ENCODE measurements at places on chromosomes 1 and 21.

- no peak for DNase-seq
Observed at GRCh38 chr1:180229483-180230415, at the start of gene LHX4. TSS of gene LHX4 (plus strand) at chr1:180230264. CDS start at chr1:180230530, 266 bp downstream.

GRCh38 chr1:64575881-64576676 lies 106.2 kb downstream of the CACHD1 start:
- no peak for DNase-seq

DNA sequence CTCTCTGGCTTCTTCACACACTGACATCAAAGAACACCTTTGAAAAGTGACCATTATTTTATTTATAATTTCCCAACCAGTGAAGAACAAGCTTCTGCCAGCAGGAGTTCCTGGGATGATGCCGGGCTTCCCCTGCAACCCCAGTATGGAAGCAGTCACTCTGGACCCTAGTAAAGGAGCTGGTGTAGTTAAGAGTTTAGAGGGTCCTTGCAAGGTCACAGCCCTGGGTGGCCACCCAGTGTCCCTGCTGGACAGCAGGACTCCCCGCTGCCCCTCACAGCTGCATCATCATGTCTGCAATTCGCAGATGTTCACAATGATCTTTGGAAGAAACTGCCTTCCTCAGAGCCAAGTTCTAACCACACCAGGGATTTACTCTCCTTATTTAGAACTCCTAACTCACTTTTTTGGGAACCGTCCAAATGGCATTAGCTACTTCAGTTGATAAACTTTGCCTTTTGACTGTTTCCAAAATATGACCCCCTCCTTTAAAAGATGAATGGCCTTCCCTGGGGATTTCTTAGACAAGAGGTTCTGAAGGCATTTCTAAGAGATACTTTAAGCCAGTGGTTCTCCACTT lies 90.6 kb downstream of the HIVEP3 start:
- no peak for DNase-seq

- DNase-seq: no peak
Observed at GRCh38 chr1:97042551-97042950, 321.0 kb downstream of the PTBP2 start.

DNA sequence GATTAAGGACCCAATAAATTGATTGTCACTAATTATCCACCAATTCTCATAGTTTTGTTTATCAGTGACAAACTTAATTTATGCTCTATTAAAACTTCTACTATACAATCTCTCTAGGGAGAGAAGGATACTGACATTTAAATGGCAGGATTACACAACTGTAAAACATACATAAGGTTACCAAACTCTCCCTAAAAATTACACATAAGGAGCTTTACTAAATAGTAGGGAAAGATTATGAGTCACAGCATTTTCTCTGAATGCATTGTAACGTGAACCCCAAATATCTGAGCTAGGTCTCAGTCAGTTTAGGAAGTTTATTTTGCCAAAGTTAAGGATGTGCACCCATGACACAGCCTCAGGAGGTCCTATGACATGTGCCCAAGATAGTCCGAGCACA lies 2140.6 kb downstream of the NCAM2 start:
- DNase-seq: no peak

DNA sequence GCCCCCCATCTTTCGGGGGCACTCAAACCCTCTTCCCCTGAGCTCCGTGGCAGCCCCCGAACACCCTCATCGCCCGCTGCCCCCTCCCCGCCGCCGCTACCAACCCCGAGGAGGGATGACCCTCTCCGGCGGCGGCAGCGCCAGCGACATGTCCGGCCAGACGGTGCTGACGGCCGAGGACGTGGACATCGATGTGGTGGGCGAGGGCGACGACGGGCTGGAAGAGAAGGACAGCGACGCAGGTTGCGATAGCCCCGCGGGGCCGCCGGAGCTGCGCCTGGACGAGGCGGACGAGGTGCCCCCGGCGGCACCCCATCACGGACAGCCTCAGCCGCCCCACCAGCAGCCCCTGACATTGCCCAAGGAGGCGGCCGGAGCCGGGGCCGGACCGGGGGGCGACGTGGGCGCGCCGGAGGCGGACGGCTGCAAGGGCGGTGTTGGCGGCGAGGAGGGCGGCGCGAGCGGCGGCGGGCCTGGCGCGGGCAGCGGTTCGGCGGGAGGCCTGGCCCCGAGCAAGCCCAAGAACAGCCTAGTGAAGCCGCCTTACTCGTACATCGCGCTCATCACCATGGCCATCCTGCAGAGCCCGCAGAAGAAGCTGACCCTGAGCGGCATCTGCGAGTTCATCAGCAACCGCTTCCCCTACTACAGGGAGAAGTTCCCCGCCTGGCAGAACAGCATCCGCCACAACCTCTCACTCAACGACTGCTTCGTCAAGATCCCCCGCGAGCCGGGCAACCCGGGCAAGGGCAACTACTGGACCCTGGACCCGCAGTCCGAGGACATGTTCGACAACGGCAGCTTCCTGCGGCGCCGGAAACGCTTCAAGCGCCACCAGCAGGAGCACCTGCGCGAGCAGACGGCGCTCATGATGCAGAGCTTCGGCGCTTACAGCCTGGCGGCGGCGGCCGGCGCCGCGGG lies 837 bp downstream of the FOXD3 start:
- DNase-seq: peak; percentile 65

- no peak for DNase-seq
Observed at GRCh38 chr1:41241749-41242341, at the start of gene SCMH1. TSS of gene SCMH1 (minus strand) at chr1:41242306. CDS start at chr1:41186133, 56,173 bp downstream.

- peak; percentile 46 for DNase-seq
Observed at GRCh38 chr1:227897704-227898438, 49.9 kb downstream of the WNT9A start.

DNA sequence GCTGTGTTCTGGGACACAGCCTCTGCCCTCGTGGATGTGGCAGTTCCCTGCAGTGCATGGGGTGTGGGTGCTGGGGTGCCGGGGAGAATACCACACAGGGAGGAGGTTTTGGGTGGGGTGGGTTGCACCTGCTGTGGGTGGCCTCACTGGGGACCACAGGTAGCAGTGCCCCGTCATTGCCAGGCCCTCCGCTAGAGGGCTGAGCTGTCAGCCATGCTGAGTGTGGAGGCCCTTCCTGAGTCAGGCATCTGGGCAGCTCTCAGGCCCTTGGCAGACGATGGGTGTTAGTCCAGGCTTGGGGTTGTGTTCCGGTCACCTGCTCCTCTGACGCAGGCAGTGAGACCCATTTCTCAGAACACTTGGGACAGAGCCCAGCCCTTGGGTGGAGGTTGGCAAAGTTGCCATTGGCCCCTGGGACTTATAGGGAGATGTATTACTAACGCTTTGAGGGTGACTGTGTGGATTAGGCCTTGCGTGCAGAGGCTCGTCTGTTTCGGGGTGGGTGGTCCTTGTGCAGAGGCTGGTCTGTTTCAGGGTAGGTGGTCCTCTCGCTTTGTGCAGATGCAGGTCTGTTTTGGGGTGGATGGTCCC lies 23.9 kb downstream of the PCNT start:
- no peak for DNase-seq

GRCh38 chr21:26438976-26439375 lies 134.1 kb downstream of the CYYR1 start:
- no peak for DNase-seq

All from suprapubic skin (tissue), 4 donors.